Stimulated activated naive CD4-positive, alpha-beta T cell (primary cell): ENCODE measurements at places on chromosomes 4 and X.

GRCh38 chrX:136528645-136529315 lies 3.2 kb upstream of the VGLL1 start:
- DNase-seq = no peak

DNA sequence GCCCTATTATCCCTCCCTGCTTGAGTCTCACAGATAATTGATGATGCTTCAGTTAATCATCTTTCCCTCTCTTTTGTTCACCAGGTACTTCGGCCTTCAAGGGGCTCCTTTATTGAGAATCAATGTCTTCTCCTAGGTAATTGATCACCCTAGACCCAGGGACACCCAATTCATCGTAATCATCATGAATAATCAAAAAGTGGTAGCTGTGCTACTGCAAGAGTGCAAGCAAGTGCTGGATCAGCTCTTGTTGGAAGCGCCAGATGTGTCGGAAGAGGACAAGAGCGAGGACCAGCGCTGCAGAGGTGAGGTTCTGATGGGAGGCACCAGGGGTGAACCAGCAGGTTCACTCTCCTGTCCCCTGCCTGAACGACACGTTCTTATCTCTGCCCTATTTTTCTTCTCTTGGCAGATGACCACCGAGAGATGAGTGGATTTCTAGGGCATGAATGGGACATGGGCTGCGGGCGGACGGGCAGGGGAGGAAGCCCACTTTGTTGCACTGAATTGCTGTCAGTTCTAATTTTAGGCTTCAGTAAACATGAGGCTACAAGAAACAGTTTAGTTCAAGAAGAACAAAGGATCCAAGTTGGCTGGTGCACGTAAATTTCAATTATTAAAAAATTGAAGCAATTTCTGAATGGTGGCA lies 80.5 kb downstream of the ALPK1 start:
- no peak for DNase-seq

- no peak for DNase-seq
These were observed 61.6 kb upstream of the BTC start for GRCh38 chr4:74855879-74856278.

GRCh38 chr4:114688059-114688458 lies 89.5 kb downstream of the UGT8 start:
- DNase-seq = no peak

DNA sequence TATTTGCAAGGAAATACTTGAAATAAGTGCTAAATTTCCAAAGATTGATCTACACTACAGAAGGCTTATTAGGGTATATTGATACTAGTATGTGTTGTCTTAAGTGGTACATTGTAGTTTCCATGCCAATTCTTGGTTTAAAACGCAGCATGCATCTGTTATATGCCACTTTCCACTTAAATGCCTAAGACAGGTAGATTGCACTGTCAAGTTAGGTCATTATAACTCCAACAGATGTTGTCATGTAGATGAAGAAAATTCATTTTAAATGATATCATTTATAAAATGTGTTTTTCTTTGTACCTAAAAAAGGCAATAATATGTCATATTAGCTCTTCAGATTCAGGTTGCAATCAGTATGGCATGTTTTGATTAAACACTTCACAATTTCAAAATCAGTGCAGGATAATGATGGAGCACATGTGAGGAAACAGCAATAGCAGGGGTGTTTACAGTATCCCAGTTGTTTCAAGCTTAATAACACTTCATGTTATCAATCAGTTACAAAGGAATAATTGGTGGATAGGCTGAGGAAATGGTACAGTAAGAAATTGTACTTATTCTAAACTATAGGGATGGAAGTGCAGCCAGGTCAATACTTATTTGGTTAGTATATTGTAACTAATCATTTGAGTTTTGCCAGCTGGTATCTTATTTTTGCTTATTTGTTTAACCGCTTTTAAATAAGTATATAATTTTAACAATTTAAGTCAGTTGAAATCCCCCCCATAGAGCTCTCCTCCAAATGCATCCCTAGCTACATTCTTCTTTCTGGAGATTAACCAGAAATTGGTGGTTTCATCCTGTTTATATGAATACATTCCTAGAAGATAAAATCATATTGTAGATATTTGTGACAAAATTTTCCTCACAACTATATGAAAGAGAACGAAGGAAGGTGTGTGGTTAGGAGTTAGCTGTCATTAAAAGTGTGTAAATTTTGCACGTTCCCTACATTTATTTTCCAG lies 454.4 kb upstream of the ATOH1 start:
- DNase-seq = no peak

GRCh38 chr4:34193451-34194154 lies 2050.7 kb downstream of the ARAP2 start:
- DNase-seq = no peak
